ENCODE measurements at places on chromosomes 4 and X. TPM values are rescaled to one million over a fixed set of nuclear protein-coding genes. Genes with fewer than 3 reads are reported as not detected.

DNA sequence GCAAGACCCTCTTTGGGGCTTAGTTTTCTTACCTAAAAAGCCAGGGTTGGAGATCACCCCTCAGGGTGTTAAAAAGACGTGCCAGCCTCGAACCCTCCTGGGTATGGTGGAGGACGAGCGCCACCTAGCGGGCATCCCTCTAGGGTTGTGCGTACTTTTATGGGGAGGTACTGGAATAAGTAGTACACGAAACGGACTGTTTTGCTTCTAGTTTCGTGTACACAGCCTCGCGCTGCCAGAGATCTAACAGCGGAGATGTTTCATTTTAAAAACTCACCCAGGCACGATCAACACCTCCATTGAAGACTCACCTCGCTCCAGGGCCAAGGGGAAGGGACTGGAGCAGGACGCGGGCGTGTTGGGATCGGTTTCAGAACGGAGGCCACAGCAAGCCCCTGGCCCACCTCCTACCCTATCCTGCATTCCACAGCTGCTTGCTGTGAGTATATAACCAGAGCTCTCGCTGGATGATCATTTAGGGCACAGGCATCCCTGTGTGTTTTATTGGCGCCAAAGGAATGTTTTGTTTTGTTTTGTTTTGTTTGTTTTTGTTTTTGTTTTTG lies 4.8 kb upstream of the NKX3-2 start:
- H3K27ac ChIP-seq, result no peak overlapping the region
- H3K4me1 ChIP-seq, result peaks cover 9% of the 10 kb centered on the region
- H3K27me3 ChIP-seq, result no peaks in the 10 kb centered on the region
- H3K36me3 ChIP-seq, result no peaks in the 10 kb centered on the region
- peak overlapping the region; percentile 41 for H3K4me3 ChIP-seq

DNA sequence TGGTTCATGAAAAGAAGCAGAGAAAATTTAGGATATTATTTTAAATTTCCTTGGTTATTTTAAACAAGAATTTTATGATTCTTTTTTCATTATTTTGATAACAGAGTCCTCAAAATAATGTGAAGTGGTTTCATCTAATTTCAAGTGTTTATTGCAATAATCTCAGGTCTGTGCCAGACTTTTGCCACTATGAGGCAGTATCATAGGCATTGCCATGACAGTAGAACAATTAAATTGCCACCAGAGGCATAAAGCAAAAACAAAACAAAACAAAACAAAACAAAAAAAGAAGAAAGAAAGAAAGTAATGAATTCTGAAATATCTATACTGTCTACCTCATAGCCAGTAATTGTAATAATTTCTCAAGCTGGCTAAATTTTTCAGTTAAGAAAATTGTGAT lies 739.2 kb downstream of the KCTD8 start:
- no peak overlapping the region for H3K4me3 ChIP-seq
- H3K4me1 ChIP-seq, result no peaks in the 10 kb centered on the region
- H3K27ac ChIP-seq, result no peak overlapping the region
- no peaks in the 10 kb centered on the region for H3K36me3 ChIP-seq
- no peaks in the 10 kb centered on the region for H3K27me3 ChIP-seq

The CRMP1 gene
- total RNA-seq, result 0.44 TPM

DNA sequence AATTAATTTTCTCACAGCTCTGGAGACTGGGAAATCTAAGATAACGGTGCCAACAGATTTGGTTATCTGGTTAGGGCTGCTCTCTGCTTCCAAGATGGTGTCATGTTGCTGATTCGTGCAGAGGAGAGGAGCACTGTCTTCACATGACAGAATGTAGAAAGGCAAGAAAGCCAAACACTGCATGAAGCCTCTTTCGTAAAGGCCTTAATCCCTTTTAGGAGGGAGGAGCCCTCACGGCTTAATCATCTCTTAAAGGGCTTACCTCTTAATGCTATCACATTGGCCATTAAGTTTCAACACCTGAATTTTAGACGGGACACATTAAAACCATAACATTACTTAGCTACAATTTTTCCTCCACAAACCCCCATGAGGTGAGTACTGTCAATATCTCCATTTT lies 174.1 kb downstream of the COX18 start:
- no peaks in the 10 kb centered on the region for H3K27me3 ChIP-seq
- H3K4me3 ChIP-seq, result no peak overlapping the region
- H3K36me3 ChIP-seq, result no peaks in the 10 kb centered on the region
- H3K4me1 ChIP-seq, result no peaks in the 10 kb centered on the region
- no peak for DNase-seq

GRCh38 chrX:46754036-46754435 lies 4.9 kb downstream of the SLC9A7 start:
- H3K4me3 ChIP-seq, result no peak overlapping the region
- H3K4me1 ChIP-seq, result no peaks in the 10 kb centered on the region
- no peak for DNase-seq
- H3K27me3 ChIP-seq, result no peaks in the 10 kb centered on the region
- no peak overlapping the region for H3K27ac ChIP-seq

The LNX1 gene
- total RNA-seq, result 2.1 TPM
